ENCODE measurements at places on chromosomes 1 and 21.

DNA sequence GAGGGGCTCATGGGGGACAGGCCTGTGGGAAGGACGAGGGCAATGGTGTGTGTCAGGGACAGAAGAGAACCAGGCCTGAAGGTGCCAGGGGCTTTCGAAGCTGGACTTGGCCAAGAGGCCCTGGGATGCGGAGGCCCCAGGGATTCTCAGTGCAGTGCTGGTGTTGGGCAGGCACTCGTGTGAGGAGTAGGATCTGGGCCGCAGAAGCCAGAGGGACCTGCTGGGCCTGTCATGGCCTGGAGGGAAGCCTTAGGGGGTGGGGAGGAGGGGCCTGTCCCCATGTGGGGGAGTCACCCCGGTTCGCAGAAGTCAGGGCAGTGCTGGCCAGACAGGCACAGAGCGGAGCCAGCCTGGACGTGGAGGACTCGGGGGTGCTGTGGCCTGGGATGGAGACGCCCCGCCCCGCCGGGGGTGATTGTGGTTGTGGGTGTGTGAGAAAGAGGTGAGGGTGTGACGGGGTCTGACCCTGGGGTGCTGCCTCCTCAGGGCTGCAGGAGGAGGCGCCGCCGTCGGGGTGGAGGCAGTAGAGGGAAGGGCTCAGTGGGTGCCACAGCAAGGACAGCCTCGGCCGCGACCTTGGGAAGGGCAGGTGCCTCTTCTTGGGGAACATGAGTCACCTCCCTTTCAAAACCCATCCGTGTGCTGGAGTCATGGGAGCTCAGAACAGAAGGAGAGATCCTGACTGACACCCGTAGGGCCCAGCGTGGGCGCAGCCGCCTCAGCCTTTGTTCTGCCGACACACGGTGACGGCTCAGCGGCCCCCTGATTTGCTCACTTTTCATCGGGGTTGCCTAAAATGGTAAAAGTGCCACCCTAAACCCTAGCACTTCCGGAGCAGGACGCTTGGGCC, 33.9 kb downstream of the FAAP20 start:
- DNase-seq, result no peak

DNA sequence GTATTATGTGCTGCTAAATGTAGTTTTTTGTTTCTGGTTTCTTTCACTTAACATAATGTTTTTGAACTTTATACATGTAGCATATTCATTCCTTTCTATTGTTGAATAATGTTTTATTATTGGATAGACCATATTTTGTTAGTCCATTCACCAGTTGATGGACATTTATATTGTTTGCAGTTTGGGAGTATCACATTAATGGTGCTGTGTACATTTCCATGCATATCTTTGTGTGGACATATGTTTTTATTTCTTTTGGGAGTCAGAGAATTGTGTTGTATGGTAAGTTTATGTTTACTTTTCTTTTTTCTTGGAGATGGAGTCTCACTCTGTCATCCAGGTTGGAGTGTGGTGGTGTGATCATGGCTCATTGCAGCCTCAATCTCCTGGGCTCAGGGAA, 134.6 kb downstream of the MAST2 start:
- no peak for DNase-seq

DNA sequence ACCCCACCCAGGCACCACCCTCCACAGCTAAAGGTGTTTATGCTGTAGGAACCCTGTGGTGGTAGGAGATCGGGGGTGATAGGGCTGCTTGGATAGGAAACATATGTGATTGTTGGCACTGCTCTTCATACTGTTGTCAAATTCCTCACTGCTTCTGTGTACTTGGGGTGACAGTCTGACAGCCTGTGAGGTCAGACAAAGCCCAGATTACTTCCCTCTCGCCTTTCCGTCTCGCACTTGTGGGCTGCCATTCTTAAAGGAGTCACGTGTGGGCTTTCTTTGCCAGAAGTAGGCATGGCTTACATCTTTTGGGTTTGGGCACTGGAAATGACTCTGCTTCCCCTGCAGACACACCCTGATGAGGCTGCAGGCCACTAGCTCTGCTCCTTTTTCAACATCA, 363.8 kb downstream of the DISC1 start:
- no peak for DNase-seq

GRCh38 chr21:35153671-35154070, 104.6 kb upstream of the RUNX1 start:
- DNase-seq, result no peak

DNA sequence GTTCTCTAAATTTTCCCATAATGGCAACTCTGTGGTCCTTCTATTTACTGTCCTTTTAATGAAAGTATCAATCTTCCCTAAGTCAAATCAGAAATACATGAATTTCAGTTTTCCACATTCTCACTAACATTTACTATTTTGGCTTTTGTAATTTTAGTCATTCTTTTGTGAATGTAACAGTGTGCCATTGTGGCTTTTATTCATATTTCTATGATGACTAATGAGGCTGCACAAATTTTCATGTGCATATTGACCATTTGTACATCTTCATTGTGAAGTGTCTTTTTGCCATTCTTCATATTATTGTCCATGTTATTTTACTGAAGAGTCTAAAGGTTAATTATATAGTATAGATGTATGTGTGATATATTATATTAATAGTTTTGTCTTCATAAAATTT, 431.0 kb upstream of the BRINP3 start:
- DNase-seq, result no peak

GRCh38 chr1:37498872-37499617, 15.5 kb downstream of the MEAF6 start:
- DNase-seq, result no peak

DNA sequence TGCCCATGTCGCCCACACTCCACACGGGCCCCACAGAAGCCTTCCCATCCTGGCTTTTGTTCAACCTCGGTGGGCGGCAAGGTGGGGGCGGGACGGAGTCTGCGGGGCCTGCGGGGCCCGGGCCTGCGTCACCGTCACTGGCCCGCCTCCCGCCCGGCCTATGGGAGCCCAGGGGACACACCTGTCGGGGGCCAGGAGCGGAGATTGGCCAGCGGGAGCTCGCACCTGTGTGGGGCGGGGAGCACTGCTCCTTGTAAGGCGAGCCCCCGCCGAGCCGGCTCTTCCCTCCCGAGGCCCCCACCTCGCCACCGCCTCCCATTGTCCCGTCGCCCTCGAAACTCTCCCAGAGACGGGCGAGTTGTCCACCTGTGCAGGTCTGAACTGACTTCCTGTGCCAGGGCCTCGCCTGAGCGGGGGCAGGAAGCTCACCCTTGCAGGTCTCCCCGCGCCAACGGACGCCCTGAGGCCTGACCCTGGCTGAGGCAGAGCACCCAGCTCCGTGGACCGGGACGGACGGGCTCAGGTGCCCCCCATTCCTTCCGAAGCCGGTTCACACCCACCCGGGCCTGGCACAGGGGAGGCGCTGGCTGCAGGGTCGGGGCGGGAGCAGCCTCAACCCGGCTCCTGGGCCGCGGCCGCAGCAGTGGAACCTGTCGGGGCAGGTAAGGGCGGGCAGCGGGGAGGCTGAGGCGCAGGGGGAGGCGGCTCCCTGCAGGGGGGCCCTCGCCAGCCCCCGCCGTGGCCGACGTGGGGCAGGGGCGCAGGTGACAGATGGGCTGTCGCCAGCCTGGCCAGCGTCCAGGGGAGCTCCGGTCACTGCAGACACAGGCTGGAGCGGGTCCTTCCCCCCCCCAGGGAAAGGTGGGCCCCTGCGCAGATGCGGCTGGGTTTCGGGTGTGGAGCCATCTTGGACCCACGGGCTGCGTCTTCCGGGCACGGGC, 10.8 kb upstream of the TTLL10 start:
- DNase-seq, result no peak

DNA sequence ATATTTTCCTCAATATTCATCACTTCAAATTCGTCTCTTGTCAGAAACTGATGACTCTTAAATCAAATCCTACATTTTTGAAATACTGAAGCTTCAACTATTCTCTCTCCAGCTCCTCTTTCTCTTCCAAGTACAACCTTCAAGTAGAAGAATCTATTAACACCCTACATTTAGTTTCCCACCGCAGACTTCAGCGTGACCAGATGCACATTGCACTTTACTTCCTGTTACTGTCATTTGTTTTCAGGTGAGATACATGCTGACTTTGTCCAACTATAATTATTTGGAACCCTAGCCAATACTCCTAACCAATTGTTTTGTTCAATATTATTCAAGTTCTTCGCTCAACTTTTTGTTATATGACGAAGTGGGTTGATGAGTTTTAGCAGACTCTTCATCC, 116.0 kb downstream of the MRPL39 start:
- DNase-seq, result no peak

- DNase-seq, result no peak
These were observed 8.0 kb downstream of the C1orf35 start for GRCh38 chr1:228095161-228095560.

GRCh38 chr21:26883768-26884167, 38.6 kb upstream of the ADAMTS1 start:
- no peak for DNase-seq

GRCh38 chr1:205060746-205061145, 17.7 kb downstream of the CNTN2 start:
- no peak for DNase-seq

DNA sequence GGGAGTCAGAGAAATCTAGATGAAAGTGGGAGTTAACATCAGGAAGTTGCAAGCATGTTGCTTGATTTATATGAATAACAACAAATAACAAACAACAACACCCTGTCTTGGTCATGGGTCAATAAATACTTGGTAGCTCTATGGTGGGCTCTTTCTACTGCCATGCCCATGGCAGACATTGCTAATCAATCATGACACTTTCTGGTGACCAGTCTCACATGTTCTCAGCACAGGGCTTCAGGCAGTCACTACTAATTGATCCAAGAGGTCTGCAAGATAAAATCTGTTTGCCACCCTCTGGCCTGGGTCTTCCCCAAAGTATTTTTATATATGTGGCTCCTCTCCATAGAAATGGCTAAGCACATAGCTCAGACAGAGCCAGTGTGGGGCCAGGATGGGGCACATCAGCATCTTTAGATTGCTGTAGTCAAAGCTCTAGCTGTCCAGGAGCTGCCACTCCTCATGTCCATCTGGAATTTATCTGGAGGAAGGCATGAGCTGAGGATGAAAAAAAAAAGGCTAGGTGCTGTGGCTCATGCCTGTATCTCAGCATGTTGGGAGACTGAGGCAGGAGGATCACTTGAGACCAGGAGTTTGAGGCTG, 51.2 kb downstream of the STUM start:
- no peak for DNase-seq

DNA sequence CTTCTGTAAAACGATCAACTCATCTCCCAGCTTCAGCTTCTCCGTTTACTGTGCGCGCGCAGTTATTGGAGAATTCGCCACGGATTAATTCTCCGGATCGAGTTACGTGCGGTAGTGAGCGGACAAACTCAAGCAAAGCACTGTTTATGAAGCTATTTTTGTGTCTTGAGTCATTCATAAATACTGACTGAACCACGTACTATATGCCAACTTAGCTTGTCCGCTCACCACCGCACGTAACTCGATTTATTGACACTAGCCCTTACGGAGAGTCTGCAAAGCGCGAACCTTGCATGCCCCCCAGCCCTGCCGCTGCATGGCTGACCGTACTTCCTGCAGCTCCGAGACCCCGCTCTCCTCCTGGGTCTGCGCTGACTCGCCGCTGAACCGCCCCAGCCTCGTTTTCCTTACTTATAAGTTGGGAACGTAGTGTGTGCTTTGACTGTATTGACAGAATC, 773 bp downstream of the CHD1L start:
- peak; percentile 36 for DNase-seq

DNA sequence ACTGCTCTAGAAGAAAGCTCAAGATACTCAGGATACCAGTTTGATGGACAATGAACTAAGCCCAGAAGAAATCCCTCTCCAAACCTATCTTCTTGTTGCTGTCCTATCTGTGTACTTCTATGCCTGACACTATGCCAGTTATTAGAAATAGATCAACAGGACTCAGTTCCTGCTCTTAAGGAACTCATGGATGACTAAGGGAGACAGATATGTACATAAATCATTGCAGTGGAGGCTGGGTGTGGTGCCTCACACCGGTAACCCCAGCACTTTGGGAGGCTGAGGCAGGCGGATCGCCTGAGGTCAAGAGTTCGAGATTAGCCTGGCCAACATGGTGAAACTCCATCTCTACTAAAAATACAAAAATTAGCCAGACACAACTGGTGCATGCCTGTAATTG, 42.4 kb upstream of the AK4 start:
- no peak for DNase-seq

DNA sequence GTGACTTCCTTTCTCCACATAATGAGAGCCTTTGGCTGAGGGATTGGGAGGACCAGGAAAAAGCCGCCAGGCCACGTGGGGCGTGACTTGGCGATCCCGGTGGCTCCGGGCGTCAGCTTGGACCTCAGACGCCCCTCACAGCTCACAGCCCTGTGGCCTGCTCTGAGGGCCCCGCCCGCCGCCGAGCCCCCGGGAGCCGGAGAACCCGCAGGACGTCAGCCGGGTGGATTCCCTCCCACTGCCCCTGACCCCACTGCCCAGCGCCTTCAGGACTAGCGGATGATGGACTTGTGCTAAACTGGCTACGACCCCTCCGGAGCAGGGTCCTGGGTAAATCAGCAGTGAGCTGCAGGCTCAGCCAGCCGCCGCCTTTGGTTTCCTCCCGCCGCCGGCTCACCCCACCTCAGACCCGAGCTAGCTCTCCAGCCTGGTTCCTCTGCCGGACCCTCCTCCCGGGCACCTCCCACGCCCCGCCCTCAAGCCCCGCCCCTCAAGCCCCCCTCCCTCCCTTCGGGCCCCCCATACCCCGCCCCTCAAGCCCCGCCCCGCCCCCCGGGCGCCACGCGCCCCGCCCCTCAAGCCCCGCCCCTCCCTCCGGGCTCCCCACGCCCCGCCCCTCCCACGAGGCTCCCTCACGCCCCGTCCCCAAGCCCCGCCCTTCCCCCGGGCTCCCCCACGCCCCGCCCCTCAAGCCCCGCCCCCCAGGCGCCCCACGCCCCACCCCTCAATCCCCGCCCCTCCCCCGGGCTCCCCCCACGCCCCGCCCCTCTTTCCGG, 10.0 kb upstream of the FAAP20 start:
- peak; percentile 98 for DNase-seq

- no peak for DNase-seq
These were observed 738.4 kb downstream of the MATN1 start for GRCh38 chr1:29984862-29985605.

DNA sequence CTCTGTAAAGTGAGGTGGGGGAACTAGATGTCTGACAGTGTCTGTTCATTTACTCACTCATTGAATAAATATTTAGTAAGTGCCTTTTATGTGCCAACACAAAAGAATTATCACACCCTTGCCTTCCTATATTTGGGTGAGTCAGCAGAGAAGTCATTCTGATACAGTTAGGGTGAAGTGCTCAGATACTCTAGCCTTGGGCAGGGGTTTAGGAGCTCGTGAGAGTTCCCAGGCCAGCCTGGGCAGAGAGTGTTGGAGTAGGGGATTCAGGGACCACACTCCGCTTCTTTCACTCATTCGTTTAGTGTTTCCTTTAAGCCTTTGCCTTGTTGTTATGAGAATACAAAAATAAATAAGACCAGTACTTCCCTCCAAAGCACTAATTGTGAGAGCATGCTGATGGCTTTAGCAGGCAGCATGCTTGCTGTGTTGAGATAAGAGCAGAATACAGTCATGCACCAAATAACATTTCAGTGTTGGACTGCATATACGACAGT, 83.9 kb downstream of the DYRK1A start:
- DNase-seq, result no peak

DNA sequence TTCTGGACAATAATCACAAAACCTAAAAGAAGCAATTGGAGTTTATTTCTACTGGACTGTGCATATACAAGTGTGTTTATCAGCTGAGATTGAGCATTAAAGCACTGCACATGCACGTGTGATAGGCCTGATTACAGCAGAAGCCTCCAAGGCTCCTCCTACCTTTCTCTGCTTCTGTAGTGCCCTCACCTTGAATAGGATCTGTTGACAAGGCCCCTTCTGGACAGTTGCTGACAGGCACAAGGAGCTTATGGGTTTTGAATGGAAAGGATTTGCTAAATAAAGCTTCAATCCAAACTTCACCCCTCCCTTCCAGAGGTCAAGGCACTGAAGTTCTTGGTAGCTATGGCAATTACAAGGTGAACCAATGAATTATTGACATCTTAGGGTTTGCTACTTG, 7.9 kb upstream of the SGIP1 start:
- no peak for DNase-seq
